GM06990 (cell line): ENCODE measurements at places on chromosomes 1 and 21.

GRCh38 chr1:115220340-115221270 is 117.4 kb downstream of the NGF start:
- no peak for DNase-seq

DNA sequence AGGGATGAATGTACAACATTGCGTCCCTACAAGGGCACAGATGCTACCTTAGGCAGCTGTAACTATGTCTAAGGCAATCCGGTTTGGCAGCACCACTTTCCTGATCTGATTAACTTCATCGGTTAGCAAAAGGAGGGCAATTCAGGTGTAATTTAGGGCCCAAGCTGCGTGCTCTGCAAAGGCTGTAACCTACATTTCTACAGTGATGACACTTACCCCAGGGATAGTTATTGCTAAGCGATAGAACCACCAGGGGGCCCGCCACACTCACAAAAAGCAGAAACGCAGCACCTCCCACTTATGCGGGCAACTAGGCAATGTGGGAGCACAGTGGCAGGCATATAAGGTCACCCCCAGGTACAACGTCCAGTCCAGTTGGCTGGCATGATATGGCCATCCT is 113.5 kb downstream of the GDAP2 start:
- DNase-seq, result no peak

DNA sequence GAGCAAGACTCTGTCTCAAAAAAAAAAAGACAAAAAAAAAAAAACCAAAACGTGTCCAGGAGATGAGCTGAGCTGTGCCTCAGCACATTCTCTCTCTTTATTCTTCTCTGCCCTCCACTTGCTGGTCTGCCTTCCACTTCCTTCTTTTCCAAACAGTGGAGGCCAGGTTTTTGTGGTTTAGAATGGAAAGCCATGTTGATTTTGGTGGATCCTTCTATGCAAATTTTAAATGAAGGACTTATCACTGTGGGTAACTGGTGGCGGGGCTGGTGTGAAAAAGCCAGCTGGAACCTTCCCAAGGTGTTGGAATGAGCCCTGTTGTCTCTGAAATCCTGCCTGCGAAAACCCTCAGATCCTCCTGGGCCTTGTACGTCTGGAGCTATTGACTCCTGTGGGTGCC is 61.9 kb downstream of the PTPRU start:
- no peak for DNase-seq

- DNase-seq, result no peak
These were observed 36.5 kb downstream of the PTPN14 start for GRCh38 chr1:214514819-214515383.

DNA sequence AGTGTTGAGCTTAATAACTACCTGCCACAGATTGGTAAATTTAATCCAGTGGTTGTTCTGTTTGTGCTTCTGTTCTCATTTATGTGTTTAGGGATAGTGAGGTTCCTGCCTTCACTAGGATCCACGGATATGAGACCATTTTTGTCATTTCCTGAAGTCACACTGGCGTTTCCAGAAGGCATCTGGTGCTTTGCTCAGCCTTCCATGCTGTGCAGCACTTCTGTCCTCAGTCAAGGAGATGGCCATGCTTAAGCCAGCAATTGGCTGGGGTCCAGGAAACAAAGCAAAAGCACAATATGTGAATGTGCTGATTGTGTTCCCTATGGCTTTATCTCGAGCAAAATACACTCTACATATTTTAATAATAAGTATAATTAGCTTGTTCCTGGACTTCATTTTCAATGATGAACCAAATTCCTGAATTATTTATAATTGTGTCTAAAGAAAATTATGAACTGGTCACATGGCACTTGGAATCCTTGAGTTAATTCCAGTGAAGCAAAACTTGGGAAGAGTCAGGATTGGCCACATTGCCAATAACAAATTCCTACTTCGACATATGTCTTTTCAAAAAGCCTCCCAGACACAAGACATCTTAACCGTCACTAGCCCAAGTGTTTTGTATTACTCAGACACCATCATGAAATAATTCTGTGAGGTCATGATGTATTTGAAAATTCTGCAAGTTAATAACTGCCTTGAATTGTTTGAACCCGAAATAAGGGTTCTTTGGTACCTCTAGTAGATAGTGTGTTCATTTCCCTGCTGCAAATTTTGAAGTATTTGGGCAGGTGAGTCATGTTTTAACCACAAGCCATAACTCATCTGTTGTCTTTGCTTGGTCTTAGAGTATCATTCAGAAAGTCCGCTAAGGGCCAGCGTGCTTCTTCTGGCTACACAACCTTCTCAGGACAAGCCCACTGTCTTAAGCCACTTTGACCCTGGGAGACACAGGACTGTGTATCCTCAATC is 412.4 kb downstream of the DISC1 start:
- DNase-seq, result no peak

- no peak for DNase-seq
These were observed 46.0 kb downstream of the KCNJ6 start for GRCh38 chr21:37870221-37870620.

DNA sequence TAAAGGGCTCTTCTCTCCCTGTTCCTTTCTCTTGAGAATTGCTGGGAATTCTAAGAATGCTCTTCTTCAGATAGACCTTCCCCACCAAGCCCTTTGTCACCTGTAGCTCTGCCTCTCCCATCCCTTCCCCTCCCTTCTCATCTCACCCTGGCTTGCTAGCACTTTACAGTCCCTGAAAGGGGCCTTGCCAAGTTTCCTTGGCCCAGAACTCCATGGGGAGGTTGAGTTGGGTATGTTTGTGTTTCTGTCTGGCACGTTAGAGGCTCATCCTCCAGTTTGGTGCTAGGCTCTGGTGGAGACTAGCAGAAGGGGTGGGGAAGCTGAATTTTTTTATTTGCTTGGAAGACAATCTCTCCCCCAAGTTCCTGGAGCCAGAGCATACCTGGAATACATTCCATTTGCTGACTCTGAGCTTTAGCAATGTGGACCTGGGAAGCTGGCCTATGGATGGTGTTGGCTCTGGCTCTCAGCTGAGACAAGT is 4.9 kb downstream of the CGN start:
- DNase-seq, result no peak

GRCh38 chr21:36904093-36904666 is 62.3 kb downstream of the HLCS start:
- no peak for DNase-seq

DNA sequence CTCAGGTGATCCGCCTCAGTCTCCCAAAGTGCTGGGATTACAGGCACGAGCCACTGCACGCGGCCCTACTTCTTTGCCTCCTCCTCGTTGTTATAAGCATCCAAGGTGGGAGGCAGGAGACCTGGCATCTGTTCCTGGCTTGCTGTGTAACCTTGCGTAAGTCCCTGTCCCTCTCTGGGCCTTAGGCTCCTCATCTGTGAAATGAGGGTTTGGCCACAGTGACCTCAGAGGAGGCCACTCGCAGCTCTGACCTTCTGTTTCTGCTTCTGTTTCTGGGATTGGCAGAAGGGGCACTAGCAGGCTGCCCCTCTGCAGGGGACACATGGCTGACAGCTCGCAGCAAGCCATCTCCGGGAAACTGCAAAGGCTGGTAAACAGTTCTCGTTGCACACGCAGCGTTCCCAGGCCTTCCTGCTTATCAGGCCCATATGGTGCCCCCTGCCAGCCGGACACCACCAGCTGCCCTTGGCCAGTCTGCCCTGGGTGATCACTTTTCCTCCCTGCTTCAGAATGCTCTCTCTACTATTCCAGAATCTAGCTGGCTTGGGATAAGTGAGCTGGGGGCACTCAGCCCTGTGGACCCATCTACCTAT is 2.6 kb upstream of the LDLRAP1 start:
- no peak for DNase-seq

DNA sequence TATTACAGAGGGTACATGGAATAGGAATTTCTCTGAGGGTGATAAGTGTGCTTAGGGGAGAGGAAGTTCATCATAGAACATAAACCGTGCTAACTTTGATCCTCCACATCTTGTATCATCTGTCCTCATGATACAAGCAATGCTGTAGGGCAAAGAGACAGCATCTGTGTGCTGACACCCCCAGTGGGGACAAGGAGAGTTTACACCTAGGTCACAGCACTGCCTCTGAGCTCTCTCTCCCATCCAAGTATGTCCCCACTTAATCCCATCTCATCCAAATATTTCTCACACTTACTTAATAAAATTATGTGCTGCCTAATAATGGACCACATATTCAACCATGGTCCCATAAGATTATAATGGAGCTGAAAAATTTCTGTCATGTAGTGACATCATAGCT is 4.3 kb upstream of the TEDDM1 start:
- no peak for DNase-seq

GRCh38 chr1:29620631-29621030 is 384.3 kb downstream of the PTPRU start:
- no peak for DNase-seq

DNA sequence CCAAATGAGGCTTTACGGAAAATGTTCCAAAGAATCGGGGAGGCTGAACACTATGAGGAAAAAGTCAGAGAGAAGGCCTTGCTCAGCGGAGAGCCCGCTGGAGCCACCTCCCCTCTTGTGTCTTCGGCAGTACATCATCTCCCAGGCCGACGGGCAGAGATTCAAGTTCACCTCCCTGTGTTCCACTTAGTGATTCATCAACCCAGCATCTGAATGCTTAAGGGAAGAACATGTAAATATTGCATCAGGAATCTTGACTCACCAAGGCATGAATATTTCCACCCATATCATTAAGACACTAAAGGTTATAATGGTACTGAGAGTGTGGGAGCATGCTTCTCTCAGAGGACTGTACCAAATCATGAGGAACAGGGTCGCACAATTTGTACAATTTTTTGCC is 172.5 kb downstream of the ST6GALNAC5 start:
- no peak for DNase-seq

GRCh38 chr1:19439464-19440171 is 45.7 kb downstream of the CAPZB start:
- no peak for DNase-seq

DNA sequence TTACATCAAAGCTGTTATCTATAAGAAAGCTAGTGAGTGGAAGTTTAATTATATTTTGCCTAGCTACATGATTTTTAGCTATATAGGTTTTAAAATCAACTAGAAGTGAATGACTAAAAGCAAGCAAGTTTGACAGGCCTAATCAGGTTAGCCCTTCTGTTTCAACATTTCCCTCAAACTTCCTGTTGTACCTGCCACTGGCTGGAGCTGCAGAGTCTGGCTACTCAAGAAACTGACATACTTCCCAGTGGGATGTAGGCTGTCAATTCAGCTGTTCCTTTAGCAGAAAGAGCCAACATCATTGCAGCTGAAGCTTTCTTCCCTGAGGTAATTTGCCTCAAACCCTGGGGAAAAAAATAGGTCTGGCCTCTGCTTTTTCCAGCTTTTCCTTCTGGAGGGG is 87.1 kb upstream of the TNR start:
- no peak for DNase-seq

- no peak for DNase-seq
These were observed 1.5 kb upstream of the NHLH1 start for GRCh38 chr1:160365325-160365724.

GRCh38 chr1:216705676-216706075 is 17.6 kb downstream of the ESRRG start:
- no peak for DNase-seq

GRCh38 chr1:99643021-99643779 is 2.7 kb upstream of the PALMD start:
- no peak for DNase-seq

DNA sequence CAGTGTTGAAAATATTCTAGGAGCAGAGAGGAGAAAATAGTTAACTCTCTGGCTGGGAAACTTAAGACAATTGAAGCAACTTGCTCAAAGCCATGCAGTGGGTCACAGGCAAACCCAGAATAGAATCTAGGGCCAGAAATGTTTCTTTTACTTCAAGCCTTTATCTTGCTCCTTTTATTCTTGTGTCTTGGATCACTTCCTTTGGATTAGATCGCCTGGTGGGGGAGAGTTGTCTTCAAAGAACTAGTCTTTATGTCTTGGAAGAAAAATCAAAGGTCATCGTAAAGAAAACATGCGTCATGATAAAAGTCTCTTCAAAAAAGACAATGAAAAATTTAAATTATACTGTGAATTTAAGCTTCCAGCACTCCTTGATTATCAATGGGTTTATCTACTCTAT is 493.6 kb upstream of the USP24 start:
- DNase-seq, result no peak

DNA sequence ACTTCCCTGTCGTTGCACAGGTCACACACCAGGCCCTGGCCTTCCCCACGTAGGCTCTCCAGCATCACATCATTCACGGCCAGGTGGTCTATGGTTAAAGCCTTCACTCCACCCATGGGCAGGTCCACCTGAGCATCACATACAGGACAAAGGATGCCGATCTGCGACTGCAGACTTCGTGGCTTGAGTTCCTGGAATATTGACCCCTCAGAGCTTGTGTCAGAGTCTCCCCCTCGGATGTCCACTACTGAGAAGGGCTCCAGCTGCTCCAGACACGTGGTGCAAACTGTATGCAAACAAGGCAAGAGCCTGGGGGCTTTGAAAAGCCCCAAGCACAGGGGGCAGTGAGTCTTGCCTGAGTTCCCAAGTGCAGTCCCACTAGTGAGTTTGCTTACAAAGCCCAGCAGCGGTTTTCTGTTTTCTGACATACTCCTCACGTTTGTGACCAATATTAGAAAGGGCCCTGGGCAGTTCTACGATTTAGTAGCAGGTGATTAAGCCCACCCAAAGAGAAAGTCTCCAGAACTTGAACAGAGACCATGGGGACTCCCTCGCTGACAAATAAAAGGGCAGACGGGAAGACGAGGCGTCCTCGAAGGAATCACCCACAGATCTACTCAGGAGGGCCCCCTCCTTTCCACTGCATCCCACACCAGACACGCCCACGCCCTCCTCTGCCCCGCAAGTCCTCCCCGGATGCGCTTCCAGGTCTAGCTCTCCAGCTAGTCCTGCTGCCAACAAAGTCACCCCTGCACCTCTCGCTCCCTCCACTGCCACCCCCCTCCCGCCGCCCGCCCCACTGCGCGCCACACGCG is 568 bp downstream of the TRIM45 start:
- no peak for DNase-seq

GRCh38 chr1:209076688-209077087 is 506.8 kb upstream of the CAMK1G start:
- DNase-seq, result peak; percentile 20

- DNase-seq, result no peak
These were observed 5.8 kb upstream of the EPS8L3 start for GRCh38 chr1:109769330-109770078.

GRCh38 chr1:94104776-94105580 is 16.0 kb downstream of the ABCA4 start:
- DNase-seq, result no peak

DNA sequence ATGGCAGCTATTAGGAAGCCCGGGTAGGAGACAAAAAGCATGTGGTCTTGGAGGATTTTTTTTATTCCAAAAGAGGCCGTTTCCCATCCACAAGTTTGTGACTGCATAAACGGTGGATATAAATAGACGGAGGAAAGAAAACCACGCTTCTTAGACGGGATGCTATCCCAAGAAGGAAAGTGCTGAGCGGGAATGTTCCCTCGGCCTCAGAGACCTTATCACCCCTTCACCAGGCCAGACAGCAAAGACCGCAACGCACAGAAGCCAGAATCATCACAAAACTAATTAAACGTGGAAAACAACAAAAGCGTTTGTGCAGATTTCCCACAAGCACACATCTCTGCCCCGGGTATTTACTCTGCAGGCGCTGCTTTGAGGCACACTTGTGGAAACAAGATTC is 43.2 kb downstream of the HLCS start:
- no peak for DNase-seq
